ENCODE measurements at places on chromosomes 6 and 20. TPM values are rescaled to one million over a fixed set of nuclear protein-coding genes. Genes with fewer than 3 reads are reported as not detected.

- H3K27ac ChIP-seq: peak overlapping the region; percentile 83
- peaks cover 26% of the 10 kb centered on the region for H3K4me1 ChIP-seq
- peaks cover 14% of the 10 kb centered on the region for H3K36me3 ChIP-seq
- H3K27me3 ChIP-seq: no peaks in the 10 kb centered on the region
- DNase-seq: no peak
These were observed 700 bp upstream of the MCUR1 start for GRCh38 chr6:13814938-13815575.

Gene FKBP1C
- total RNA-seq: 1.5 TPM

DNA sequence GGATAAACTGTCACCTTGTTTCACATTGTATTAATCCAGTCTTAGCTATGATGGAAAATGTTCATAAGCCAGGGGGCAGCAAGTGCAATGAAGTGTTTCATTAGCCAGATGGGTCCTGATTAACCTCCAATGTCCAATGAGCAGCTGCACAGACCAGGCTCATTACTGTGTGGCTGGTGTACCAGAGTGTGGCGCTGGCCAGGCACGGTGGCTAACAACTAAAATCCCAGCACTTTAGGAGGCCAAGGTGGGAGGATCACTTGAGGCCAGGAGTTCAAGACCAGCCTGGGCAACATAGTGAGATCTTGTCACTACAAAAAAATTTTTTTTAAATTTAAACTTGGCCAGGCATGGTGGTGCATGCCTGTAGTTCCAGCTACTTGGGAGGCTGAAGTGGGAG, 201.7 kb upstream of the FOXQ1 start:
- peaks cover 6% of the 10 kb centered on the region for H3K27me3 ChIP-seq
- no peak overlapping the region for H3K27ac ChIP-seq
- no peak for DNase-seq
- H3K36me3 ChIP-seq: no peaks in the 10 kb centered on the region
- no peak overlapping the region for H3K4me3 ChIP-seq

- no peak overlapping the region for H3K27ac ChIP-seq
- no peaks in the 10 kb centered on the region for H3K36me3 ChIP-seq
- H3K4me1 ChIP-seq: peaks cover 21% of the 10 kb centered on the region
- no peak overlapping the region for H3K4me3 ChIP-seq
- no peaks in the 10 kb centered on the region for H3K27me3 ChIP-seq
- DNase-seq: no peak
These were observed 18.4 kb downstream of the GNL1 start for GRCh38 chr6:30537931-30538330.

DNA sequence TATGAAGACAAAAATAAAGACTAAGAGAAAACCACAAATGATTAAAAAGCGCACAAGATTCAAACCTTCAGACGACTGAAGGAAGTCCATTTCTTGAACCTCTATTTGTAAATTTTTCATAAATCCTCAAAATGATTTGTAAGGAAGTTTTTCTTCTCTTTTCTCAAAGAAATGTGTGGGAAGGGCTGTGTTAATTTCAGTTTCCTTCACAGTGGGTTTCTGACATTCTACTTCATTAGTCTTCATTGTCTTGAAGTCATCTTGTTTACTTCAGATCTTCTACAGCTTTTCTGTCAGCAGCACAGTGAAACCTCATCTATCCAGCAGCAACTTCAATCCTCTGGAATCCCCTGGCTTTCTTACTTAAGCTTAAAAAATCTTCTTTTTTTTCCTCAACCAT, 87.6 kb upstream of the MYLIP start:
- H3K4me3 ChIP-seq: no peak overlapping the region
- peaks cover 6% of the 10 kb centered on the region for H3K4me1 ChIP-seq
- peaks cover 4% of the 10 kb centered on the region for H3K27me3 ChIP-seq
- no peaks in the 10 kb centered on the region for H3K36me3 ChIP-seq

Gene HELZ2
- 22.2 TPM for total RNA-seq

DNA sequence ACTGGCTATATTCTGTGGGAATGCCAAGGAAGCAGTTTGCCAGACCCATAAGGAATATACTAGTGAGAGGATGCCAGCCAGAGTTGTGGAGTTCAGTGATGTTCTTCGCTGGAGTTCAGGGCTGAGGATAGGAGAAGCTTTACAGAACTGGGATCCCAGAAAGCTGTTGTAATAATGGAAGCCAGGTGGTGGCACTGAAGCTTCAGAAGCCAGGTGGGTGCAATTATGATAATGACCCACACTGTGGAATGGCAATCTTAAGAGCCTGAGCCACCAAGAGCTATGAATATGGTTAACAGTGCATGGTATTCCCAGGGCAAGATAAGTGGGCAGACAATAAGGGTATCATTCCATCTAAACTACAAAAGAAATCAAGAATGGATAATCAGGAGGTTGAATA, 25.1 kb upstream of the ENPP1 start:
- DNase-seq: no peak
- H3K27ac ChIP-seq: no peak overlapping the region
- peaks cover 23% of the 10 kb centered on the region for H3K27me3 ChIP-seq
- H3K36me3 ChIP-seq: no peaks in the 10 kb centered on the region

DNA sequence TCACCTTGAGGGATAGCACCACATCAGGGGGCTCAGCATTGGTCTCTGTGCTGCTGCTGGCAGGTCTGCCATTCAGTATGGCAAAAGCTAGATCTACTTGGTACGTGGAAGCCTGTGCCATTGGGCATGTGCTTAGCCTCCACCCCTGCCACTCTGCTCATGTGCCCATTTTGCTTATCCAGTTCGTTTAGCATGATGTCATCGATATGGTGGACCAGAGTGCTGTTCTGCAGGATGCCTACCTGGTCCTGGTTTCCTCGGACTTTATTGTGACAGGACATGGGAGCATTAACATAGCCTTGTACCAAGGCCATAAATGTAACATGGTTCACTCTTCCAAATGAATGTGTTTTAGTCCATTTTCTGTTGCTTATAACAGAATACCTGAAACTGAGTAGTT, 67.4 kb upstream of the BMP6 start:
- DNase-seq: no peak
- no peaks in the 10 kb centered on the region for H3K4me1 ChIP-seq
- no peak overlapping the region for H3K27ac ChIP-seq
- peaks cover 29% of the 10 kb centered on the region for H3K27me3 ChIP-seq
- no peaks in the 10 kb centered on the region for H3K36me3 ChIP-seq

DNA sequence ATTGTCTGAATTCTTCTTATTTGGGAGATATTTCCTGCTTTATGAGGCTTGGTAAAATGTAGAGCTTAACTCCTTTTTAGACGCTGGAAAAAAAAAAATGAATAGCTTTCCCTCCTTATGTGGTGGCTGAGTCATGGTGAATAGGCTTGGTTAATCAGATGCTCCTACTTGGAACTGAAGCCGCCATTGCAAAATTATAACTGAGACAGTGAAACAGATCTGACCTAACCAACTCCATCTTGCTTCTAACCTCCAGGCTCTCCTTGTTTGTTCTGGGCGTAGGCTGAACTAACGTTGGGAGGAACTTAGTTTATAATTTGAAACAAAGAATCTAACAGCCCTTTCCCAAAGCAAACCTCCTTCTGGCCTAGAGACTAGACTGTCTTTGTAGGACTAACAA, 43.2 kb upstream of the PLCB4 start:
- no peaks in the 10 kb centered on the region for H3K36me3 ChIP-seq
- H3K27me3 ChIP-seq: peaks cover 4% of the 10 kb centered on the region

GRCh38 chr6:143867236-143867635, 3.0 kb downstream of the ZC2HC1B start:
- H3K36me3 ChIP-seq: peaks cover 35% of the 10 kb centered on the region
- no peaks in the 10 kb centered on the region for H3K27me3 ChIP-seq
- no peak overlapping the region for H3K27ac ChIP-seq
- H3K4me3 ChIP-seq: no peak overlapping the region
- H3K4me1 ChIP-seq: no peaks in the 10 kb centered on the region
- DNase-seq: no peak

- H3K36me3 ChIP-seq: peaks cover 77% of the 10 kb centered on the region
- no peaks in the 10 kb centered on the region for H3K27me3 ChIP-seq
- peak overlapping the region; percentile 99 for H3K4me3 ChIP-seq
- H3K27ac ChIP-seq: peak overlapping the region; percentile 95
- H3K4me1 ChIP-seq: peaks cover 49% of the 10 kb centered on the region
These were observed 119.1 kb upstream of the SLC2A12 start for GRCh38 chr6:134171517-134171916.

- DNase-seq: peak; percentile 53
- H3K4me3 ChIP-seq: peak overlapping the region; percentile 52
- H3K27ac ChIP-seq: no peak overlapping the region
These were observed 55.9 kb upstream of the RREB1 start for GRCh38 chr6:7051780-7052442.

DNA sequence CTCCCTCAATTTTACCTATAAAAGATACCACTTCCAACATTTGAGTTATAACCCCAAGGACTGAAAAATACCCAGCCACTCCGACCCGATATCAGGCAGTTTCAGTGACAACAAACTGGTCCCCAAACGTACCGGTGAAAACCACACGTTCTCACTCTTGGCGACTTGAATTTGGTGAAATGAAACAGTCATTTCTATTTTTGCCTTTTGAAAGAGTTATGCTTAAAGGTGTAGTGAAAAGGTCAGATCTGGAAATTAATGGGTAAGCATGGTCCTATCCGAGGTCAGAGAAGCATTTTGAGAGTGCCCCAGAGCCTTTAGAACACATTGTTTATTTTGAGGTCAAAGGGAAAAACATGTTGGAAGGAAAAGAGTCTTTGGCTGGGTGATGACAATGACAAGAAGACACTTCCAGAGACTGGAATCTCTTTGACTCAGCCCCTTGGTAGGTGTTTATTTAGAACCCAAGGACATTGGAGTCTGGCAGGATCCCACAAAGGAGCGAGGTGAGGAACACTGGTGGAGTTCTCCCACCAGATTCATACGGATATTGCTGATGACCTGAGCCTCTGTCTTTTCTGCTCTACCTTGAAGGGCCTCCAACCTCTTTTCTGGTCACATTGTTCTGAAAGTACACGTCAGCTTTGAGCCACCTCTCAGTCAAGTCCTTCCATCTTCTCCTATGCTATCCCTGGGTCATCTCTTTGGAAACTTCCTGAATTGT, 235.0 kb downstream of the GMPR start:
- no peak overlapping the region for H3K4me3 ChIP-seq
- peaks cover 68% of the 10 kb centered on the region for H3K4me1 ChIP-seq
- no peak for DNase-seq
- H3K27ac ChIP-seq: peak overlapping the region; percentile 76
- no peaks in the 10 kb centered on the region for H3K27me3 ChIP-seq
- H3K36me3 ChIP-seq: peaks cover 48% of the 10 kb centered on the region

- H3K27me3 ChIP-seq: no peaks in the 10 kb centered on the region
- H3K4me3 ChIP-seq: no peak overlapping the region
- DNase-seq: no peak
- H3K27ac ChIP-seq: no peak overlapping the region
- H3K4me1 ChIP-seq: peaks cover 4% of the 10 kb centered on the region
These were observed 11.1 kb upstream of the TOP1 start for GRCh38 chr20:41017448-41018042.

GRCh38 chr6:112148103-112148502, 60.7 kb downstream of the FAM229B start:
- no peaks in the 10 kb centered on the region for H3K36me3 ChIP-seq
- DNase-seq: no peak
- peaks cover 6% of the 10 kb centered on the region for H3K27me3 ChIP-seq
- no peak overlapping the region for H3K27ac ChIP-seq
- no peak overlapping the region for H3K4me3 ChIP-seq

GRCh38 chr20:60206259-60206658, 248.0 kb downstream of the CDH26 start:
- H3K27ac ChIP-seq: no peak overlapping the region
- H3K36me3 ChIP-seq: no peaks in the 10 kb centered on the region
- peaks cover 4% of the 10 kb centered on the region for H3K27me3 ChIP-seq
- H3K4me3 ChIP-seq: no peak overlapping the region
- DNase-seq: no peak

Gene CRNKL1
- total RNA-seq: 26.7 TPM

Gene GPR6
- not detected for total RNA-seq

Gene PHF20
- 50.6 TPM for total RNA-seq

- peaks cover 6% of the 10 kb centered on the region for H3K36me3 ChIP-seq
- H3K4me3 ChIP-seq: peak within 1 kb of the TSS; percentile 92
- H3K4me1 ChIP-seq: peaks cover 34% of the 10 kb centered on the region
- peak within 1 kb of the TSS; percentile 96 for H3K27ac ChIP-seq
These were observed at the start of gene AIG1 for GRCh38 chr6:143060806-143061596. Gene AIG1 (plus strand): TSS chr6:143060889. CDS start chr6:143060926, 37 bp downstream.

GRCh38 chr6:81999826-82000225, 247.3 kb upstream of the TENT5A start:
- no peak overlapping the region for H3K4me3 ChIP-seq
- H3K36me3 ChIP-seq: no peaks in the 10 kb centered on the region
- no peaks in the 10 kb centered on the region for H3K4me1 ChIP-seq
- H3K27me3 ChIP-seq: peaks cover 6% of the 10 kb centered on the region

Gene TSBP1
- not detected for total RNA-seq

DNA sequence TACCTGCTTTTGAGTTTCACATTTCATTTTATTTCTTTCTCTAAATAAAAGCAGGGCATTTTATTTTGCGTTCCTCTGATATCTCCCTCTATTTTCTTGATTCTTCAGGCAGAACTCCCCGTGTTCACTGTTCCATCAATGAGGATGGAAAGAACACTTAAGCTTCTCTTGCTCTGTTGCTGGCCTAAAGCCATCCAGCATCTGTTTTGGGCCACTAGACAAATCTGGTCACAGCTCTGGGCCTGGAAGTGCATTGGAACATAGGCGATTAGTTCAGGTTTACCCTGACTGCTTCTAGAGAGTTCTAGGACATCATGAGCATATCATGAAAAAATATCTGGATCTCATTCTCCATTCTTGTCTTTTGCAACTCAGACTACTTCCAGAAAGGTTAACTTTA, 611.2 kb downstream of the UTRN start:
- H3K36me3 ChIP-seq: no peaks in the 10 kb centered on the region
- DNase-seq: no peak
- H3K4me1 ChIP-seq: peaks cover 3% of the 10 kb centered on the region
- H3K27ac ChIP-seq: no peak overlapping the region
- no peak overlapping the region for H3K4me3 ChIP-seq

DNA sequence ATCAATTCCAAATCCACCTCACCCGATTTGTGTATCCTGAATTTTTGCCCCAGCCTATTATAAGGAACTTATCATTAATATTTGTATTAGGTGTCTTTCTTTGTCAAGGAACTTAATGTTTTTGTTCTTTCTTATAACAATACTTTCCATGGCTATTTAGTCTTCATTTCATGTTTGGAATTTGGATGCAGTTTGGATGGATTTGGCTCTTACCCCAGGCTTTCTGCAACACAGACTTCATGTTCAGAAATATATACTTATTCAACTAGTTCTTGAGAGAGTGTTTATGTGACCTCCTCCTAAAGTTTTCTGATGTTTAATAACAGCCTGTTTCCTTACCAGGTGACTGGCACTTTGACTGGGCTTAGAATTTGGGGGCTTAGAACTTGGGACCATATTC, 35.9 kb upstream of the TOX2 start:
- no peak overlapping the region for H3K4me3 ChIP-seq
- H3K27me3 ChIP-seq: peaks cover 29% of the 10 kb centered on the region
- no peak for DNase-seq
- no peaks in the 10 kb centered on the region for H3K4me1 ChIP-seq

Gene COL21A1
- total RNA-seq: not detected

DNA sequence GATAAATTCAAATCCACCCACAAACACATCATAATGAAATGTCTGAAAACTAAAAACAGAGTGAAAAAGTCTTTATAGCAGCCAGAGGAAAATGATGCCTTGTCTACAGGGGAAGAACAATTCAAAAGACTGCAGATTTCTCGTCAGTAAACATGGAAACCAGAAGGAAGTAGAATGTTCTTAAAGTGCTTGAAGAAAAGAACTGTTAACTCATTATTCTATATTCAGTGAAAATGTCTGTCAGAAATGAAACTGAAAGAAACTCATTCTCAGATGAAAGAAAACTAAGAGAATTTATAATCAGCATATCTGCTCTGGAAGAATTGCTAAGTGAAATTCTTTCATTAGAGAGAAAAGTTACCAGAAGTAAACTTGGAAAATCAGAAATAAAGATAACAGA, 416.1 kb downstream of the TBC1D32 start:
- no peak overlapping the region for H3K4me3 ChIP-seq
- peaks cover 3% of the 10 kb centered on the region for H3K4me1 ChIP-seq
- H3K27me3 ChIP-seq: peaks cover 7% of the 10 kb centered on the region
- DNase-seq: no peak
- no peak overlapping the region for H3K27ac ChIP-seq

Measured in activated naive CD8-positive, alpha-beta T cell treated with anti-CD3 and anti-CD28 coated beads for 36 hours (primary cell).